Activated CD4-positive, alpha-beta T cell treated with anti-CD3 and anti-CD28 coated beads for 48 hours (primary cell): ENCODE measurements at places on chromosomes 16 and 17.

DNA sequence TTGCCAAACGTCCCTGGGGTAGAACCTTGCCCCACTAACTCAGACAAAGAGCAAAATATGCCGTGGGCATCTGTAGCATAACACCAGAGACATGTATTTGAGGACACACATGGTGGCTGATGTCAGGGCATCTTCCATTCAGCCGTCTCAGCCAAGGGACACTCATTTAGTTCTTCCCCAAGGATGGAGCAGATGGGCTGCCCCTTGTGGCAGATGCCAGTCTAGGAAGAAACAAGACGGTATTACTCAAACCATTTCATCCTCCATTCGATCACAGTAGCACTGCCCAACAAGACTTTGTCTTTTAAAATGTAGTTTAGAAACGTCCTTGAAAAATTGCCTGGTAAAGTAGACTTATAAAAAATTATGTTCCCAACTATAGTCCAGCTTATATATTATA is 937.6 kb upstream of the EEF2KMT start:
- no peak for DNase-seq

- no peak for DNase-seq
These were observed 18.2 kb upstream of the ABCA10 start for GRCh38 chr17:69246726-69247375.

- DNase-seq, result no peak
These were observed 171.8 kb downstream of the WSCD1 start for GRCh38 chr17:6241996-6242395.

DNA sequence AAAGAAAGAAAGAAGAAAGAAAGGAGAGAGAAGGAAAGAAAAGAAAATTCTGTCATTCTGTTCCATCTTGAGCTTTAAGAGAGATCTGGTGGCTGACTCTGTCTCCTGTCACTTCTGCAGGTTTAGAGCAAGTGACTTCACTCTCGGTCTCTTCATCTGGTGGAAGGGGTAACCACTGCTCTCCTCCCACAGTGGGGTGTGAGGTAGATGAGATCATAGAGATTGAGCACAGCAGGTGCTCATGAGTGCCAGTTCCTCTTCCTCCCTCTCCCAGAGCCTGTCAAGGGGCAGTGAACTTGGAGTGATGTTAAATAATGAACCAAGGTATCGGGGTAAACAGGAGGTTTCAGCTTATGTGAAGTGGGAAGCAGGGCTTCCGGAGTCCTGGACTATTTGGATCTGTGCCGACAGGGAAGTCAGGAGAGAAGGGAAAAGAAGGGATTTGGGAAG is 47.7 kb downstream of the BEAN1 start:
- peak; percentile 68 for DNase-seq

DNA sequence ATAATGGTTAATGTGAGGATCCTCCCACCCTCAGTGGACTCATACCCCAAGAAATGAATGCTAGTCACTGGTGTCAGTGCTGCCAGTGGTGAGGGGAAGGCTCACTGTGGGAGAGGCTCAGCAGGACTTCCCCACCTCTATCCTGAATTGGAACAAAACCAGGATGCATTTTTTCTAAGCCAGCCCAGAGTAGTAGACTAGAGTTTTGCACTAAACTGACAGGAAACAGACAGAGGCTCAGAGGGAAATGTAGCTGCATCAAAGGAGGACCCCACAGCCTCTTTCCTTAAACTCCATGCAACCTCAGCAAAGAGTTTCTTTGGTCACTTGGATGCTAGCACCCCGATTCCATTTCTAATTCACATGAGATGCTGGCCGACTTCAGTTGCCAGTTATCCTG is 10.7 kb upstream of the SKAP1 start:
- DNase-seq, result no peak

DNA sequence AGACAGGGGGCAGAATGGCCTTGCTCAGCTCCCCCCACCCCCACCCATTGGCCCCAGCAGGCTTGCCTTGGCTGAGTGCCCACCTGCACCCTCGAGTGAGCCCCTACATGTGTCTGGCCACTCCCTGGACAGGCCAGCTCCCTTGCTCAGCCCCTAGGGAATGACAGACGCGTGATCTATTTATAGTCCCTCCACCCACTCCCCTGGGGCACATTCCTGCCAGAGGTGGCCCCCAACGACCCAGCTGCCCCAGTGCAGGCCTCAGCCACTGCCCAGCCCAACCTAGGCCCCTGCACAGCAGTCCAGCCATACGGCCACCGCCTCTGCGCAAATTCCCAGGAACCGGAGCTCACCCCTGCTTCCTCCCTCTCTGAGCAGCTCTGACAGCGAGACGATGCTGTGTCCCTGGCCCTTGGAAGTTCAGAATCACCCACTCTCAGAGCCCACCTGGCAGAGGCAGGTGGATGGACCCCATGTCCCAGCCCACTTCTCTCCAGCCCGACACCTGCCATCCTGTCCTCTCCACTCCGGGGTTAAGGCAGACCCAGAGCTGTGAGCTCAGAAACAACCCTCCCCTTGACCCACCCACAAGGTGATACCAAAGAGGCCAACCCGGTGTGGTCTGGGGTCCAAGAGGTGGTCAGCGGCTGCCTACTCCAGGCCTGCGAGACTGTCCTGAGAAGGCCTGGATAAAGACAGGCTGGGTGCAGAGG is 11.5 kb upstream of the P2RX1 start:
- no peak for DNase-seq

DNA sequence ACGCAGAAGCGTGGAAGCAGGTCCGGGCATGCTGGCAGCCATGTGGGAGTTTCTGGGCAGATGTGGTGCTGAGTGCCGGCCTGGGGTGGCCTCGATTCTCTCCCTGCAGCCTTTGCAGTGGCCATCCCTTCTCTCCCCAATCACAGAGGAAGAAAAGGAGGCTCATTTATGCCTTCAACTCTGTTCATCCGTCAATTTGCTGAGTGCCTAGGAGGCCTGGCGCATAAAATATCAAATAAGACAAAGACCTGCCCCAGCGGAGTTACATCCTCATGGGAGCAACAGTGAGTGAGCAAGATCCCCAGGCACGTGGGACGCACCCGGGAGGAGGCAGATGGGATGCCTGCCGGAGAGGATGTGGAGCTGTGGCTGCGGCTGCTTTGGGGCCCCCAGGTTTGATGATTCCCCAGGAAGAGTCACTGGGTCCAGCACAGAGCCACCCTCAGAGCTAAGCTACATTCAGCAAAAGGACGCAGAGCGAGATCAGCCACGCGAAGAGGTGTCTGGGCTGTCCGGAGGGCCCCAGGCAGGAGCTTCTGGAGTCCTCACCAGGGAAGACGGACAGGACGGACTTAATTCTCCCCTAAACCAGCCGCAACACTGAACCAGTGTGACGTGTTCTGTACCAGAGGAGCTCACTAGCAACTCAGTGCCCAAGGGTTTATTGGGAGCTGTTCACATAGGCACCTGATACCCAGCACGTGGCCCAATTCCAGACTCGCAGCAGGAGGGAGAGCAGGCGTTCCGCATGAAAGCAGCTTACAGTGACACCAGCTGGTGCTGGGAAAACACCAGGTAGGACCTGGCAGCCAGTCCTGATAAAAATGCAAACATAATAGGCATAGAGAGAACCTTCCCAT is 11.3 kb downstream of the CA5A start:
- DNase-seq, result no peak

DNA sequence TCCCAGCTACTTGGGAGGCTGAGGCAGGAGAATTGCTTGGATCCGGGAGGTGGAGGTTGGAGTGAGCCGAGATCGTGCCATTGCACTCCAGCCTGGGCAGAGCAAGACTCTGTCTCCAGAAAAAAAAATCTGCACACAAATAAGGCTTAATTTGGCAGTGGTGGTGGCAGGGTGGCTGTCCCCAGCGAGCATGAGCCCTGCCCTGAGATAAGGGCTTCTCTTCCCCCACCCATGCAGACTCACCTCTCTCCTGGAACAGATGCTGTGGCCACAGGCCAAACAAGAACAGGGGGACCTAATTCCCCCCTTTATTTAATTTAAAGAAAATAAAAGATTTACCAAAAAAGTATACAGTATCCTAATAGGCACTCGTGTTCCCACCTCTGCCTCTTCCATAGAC is 157.2 kb downstream of the RAB11FIP4 start:
- no peak for DNase-seq
